ENCODE measurements at places on chromosomes 5 and 9. TPM values are rescaled to one million over a fixed set of nuclear protein-coding genes. Genes with fewer than 3 reads are reported as not detected.
A peak's percentile ranks its signal among the peaks of the same experiment; 100 is the strongest.

- H3K4me1 ChIP-seq, result no peaks in the 10 kb centered on the region
- H3K27ac ChIP-seq, result no peak overlapping the region
- no peak for DNase-seq
- H3K27me3 ChIP-seq, result no peaks in the 10 kb centered on the region
Observed at GRCh38 chr9:15498246-15498995, 12.3 kb downstream of the PSIP1 start.

DNA sequence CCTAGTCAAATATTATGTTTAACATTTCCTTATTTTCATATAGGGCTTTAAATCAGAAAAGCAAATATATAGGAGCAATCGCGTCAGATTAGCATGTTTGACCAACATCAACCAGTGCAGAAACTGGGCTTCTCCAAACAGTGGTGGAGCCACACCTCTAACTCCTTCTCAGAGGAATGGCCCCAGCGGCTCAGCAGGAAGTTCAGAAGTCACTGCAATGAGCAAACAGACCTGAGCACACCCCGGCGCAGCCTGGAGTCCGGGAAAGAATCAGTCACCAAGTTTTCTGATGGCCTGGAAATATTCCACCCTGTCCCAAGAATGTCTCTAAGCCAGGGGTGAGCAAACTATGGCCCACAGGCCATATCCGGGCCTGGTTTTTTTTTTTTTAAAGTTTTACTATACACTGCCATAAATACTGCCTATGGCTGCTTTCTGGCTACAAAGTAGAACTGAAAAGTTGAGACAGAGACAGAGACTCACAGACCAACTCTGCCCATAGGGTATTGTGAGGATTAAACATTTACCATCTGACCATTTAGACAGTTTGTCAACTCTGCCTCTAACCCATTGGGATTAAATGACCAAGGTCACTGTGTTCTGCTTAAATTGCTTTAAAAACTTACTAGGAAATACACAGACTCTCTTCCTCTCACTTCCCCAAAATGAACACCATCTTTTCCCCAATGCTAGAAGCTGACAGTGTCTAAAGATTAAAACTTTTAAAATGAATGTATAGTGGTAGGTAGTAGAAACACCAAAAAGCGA is 5.4 kb downstream of the GOLM1 start:
- H3K27me3 ChIP-seq, result no peaks in the 10 kb centered on the region
- no peak overlapping the region for H3K4me3 ChIP-seq
- H3K36me3 ChIP-seq, result no peaks in the 10 kb centered on the region
- no peak for DNase-seq

- H3K4me3 ChIP-seq, result no peak overlapping the region
- H3K27me3 ChIP-seq, result no peaks in the 10 kb centered on the region
- H3K4me1 ChIP-seq, result peaks cover 24% of the 10 kb centered on the region
- peak overlapping the region; percentile 46 for H3K27ac ChIP-seq
- peak; percentile 82 for DNase-seq
Observed at GRCh38 chr9:114722081-114722621, 40.2 kb upstream of the TEX48 start.

- no peaks in the 10 kb centered on the region for H3K4me1 ChIP-seq
- H3K4me3 ChIP-seq, result no peak overlapping the region
- H3K27me3 ChIP-seq, result 0 out of 2 replicates have a peak, but pooled peaks cover 23% of the 10 kb centered on the region
- H3K36me3 ChIP-seq, result no peaks in the 10 kb centered on the region
- no peak overlapping the region for H3K27ac ChIP-seq
- no peak for DNase-seq
Observed at GRCh38 chr9:133739408-133740280, 1.5 kb upstream of the SARDH start.

DNA sequence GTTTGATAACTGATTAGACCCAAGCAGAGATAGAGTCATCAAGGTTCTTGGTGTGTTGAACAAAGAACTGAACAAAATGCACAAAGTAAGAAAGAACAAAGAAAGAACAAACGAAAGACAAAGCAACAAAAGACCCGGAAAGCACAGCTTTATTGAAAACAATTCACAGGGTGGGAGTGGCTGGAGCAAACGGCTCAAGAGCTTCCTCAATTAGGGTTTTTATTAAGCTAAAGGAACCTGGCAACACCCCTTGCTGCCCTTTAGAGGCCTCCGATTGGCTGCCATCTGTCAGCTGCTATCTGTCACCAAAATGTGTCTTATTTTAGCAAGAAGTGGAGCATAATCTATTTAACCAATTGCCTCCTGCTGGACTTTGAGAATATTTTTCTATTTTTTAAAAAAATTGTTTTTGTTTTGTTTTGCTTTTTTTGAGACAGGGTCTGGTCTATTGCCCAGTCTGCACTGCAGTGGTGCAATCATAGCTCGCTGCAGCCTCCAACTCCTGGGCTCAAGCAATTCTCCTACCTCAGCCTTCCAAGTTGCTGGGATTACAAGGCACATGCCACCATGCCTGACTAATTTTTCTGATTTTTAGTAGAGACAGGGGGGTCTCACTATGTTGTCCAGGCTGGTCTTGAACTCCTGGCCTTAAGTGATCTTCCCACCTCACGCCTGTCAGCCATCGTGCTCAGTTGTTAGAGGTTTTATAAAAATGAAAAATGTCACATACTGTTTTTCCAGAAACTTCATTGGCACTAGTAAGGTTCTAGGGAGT is 7.7 kb upstream of the ABO start:
- H3K4me1 ChIP-seq, result no peaks in the 10 kb centered on the region
- no peak overlapping the region for H3K4me3 ChIP-seq
- H3K27ac ChIP-seq, result no peak overlapping the region
- no peaks in the 10 kb centered on the region for H3K36me3 ChIP-seq
- peaks cover 46% of the 10 kb centered on the region for H3K27me3 ChIP-seq
- DNase-seq, result no peak

DNA sequence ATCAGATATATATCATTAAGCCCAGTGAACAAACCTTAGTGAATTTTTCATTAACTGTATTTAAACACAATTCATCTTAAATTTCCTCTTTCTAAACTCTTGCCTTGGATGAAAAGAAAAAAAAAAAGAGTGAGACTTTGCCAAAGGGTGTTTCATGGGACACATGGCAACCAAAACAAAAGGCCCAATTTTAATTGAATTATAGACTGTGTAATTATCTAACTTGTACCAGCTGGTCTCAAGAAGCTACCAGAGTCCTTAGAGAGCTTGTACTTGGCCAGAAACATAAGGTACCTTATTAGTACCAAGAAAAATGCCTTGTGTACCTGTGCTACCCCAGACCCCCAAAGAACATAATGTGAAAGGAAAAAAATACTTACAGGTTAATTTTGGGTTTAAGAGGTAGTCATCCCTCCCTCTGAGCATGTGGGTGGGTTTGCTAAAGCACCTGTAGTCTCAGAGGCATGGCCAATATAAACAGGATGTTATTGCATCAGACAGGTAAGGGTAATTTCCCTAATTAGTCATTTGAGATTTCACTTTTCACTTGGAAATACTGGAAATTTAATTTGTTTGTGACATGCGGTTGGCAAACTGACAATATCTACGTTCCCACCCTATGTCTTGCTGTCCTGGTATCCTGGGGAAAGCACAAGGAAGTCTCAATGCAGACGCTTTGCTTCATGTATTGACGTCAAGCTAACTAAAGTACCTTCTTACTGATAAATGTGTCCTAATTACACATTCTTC is 90.1 kb downstream of the SNCAIP start:
- H3K36me3 ChIP-seq, result no peaks in the 10 kb centered on the region
- H3K27me3 ChIP-seq, result no peaks in the 10 kb centered on the region
- H3K4me3 ChIP-seq, result no peak overlapping the region
- no peak overlapping the region for H3K27ac ChIP-seq
- no peak for DNase-seq
- H3K4me1 ChIP-seq, result no peaks in the 10 kb centered on the region

GRCh38 chr5:120365656-120366446 is 98.2 kb upstream of the PRR16 start:
- H3K36me3 ChIP-seq, result no peaks in the 10 kb centered on the region
- DNase-seq, result peak; percentile 4
- H3K27me3 ChIP-seq, result no peaks in the 10 kb centered on the region
- no peaks in the 10 kb centered on the region for H3K4me1 ChIP-seq
- H3K27ac ChIP-seq, result no peak overlapping the region
- no peak overlapping the region for H3K4me3 ChIP-seq

DNA sequence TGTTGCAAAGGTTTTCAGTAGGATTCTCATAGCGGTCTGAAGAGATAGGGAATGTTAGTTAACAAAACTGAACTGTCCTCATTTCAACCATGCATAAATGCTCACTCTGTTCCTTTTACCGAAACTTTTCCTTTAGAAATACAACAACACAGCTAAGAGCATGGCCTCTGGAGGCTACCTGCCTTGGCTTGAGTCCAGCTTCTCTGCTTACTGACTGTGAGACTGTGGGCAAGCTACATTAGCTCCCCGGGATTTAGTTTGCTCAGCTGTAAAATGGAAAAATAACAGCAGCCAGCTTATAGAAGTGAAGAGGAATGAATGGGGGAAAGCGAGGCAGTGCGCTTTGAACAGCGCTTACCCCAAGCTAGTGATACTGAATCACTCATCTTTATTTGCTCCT is 507.9 kb upstream of the DAP start:
- H3K27me3 ChIP-seq, result no peaks in the 10 kb centered on the region
- H3K27ac ChIP-seq, result no peak overlapping the region
- H3K36me3 ChIP-seq, result no peaks in the 10 kb centered on the region

- no peak overlapping the region for H3K4me3 ChIP-seq
- no peaks in the 10 kb centered on the region for H3K36me3 ChIP-seq
- H3K27me3 ChIP-seq, result no peaks in the 10 kb centered on the region
- no peak for DNase-seq
Observed at GRCh38 chr5:41747708-41748107, 122.5 kb downstream of the OXCT1 start.

DNA sequence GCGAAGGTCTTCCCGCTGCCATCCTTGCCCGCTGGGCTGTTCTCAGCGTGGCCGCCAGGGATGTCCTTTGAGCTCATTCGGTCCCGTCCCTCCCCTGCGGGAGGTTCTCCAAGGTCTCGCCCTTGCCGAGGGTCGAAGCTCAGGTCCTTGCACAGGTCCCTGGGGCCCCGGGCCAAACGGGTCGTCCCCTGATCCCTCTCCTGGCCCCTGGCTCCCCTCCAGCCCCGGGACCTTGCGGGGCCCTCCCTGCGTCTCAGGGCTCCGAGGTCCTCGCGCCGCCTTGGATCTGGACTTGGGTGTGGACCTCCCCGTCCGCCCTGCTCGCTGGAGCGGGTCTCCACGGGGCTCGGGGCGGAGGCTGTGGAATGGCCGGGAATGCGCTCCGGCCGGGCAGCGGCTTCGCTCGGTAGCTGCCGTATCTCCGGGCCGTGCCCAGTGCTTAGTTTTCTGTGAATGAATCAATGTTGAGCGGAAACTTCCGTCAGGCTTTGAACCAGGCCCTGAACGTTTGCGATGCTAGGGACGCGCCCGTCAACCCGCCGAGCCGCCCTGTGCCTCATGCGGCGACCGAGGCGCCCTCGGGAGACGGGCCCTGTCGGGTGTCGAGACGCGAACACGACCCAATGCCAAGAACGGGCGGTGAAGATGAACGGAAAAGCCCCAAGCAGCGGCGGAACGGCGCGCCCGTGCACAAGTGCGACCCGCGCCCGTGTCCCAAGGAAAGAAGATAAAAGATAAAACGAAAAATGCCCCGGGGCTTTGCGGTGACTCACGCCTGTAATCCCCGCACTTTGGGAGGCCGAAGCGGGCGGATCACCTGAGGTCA is 780 bp downstream of the RNU6ATAC start:
- peak; percentile 77 for DNase-seq
- H3K4me1 ChIP-seq, result peaks cover 14% of the 10 kb centered on the region
- H3K27ac ChIP-seq, result no peak overlapping the region
- H3K36me3 ChIP-seq, result no peaks in the 10 kb centered on the region

DNA sequence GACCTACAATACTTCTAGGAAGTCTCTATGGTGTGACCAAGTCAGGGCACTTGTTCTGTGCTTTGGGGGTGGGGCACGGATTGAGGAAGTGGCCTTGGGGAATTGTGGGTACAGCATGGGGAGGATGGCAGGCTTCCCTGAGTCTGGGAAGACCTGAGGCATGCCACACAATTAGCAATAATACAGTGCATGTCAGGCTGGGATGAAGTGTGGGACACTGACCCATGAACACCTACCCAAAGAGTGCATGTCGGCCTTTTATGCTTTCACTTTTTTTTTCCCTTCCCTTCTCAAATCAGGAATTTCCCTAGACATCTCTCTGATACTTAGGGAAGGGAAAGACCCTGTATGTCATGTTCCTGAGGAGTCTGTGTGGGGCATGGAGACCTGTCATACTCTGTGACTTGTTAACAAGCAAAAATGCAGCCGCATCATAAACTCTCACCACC is 146.4 kb downstream of the PALM2AKAP2 start:
- DNase-seq, result no peak
- no peak overlapping the region for H3K27ac ChIP-seq
- peaks cover 5% of the 10 kb centered on the region for H3K36me3 ChIP-seq

- no peak for DNase-seq
- no peak overlapping the region for H3K4me3 ChIP-seq
- H3K36me3 ChIP-seq, result no peaks in the 10 kb centered on the region
- H3K4me1 ChIP-seq, result no peaks in the 10 kb centered on the region
- H3K27ac ChIP-seq, result no peak overlapping the region
- H3K27me3 ChIP-seq, result no peaks in the 10 kb centered on the region
Observed at GRCh38 chr5:116935561-116936162, 361.0 kb upstream of the SEMA6A start.

DNA sequence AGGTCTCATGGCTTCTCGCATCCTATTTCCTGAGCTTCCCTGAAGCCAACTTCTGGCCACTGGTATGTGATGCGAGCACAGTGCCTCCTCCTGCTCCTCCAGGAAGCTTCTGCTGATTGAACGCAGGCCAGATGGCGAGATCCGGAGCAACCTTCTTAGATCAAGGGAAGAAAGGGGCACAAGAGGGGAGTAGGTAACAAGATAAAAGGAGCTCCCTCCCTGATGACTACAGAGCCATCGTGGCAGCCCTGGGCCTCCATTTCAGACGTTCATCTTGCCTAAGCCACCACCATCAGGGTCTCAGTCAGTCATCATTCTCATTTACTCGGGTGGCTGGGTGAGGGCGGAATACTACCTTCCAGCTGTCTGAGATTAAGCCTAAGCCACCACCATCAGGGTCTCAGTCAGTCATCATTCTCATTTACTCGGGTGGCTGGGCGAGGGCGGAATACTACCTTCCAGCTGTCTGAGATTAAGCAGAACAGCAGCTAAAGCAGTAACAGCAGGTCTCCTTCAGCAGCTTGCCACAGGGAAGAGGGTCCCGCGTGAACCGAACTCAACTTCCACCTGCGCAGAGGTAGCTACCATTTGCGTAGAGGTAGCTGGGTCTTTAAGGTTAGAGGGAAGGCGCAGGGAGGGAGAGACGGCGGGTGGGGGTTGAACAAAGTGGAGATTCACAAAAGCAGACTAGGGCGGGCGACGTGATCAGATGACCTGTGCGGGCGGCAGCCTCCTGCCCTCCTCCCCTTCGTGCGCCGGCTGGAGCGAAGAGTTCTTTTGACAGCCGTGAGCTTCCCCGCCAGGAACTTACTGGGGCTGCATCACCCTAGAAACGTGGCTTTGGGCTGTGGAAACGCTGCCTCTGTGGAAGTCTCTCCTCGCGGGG is 27.9 kb upstream of the MGAT1 start:
- DNase-seq, result peak; percentile 79
- peak overlapping the region; percentile 89 for H3K4me3 ChIP-seq
- H3K27ac ChIP-seq, result peak overlapping the region; percentile 83

ARHGEF28 gene
- 8.9 TPM for total RNA-seq

ANGPTL2 gene
- 9.0 TPM for total RNA-seq

SPATA31E1 gene
- total RNA-seq, result not detected

AK6 gene
- 17.0 TPM for total RNA-seq

IFNB1 gene
- total RNA-seq, result not detected

KIF27 gene
- total RNA-seq, result 3.5 TPM

CATSPER3 gene
- 0.11 TPM for total RNA-seq

DMRT2 gene
- not detected for total RNA-seq

Measured in GM23248 (cell line).